ENCODE measurements at places on chromosomes 6 and 20.
A peak's percentile ranks its signal among the peaks of the same experiment; 100 is the strongest.

GRCh38 chr6:132380358-132381029, 20.8 kb downstream of the MOXD1 start:
- no peak for DNase-seq

DNA sequence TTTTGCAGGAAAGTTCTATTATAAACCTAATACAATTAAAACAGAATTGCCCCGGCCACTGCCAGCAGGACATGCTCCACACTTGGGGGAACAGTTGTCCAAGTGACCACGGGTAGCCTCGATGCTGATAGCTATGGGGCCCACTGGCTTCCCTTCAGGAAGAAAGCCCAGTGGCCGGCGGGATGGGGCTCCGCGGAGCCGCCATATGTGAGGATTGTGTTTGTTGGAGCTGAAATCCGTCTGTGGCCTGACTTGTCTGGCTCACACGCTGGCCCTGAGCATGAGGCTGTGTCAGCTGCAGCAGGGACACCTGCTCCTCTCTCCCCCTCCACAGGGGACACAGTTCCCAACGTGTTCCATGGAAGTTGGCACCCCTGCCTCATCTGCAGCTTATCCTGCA, 46.6 kb downstream of the ZNF831 start:
- no peak for DNase-seq

DNA sequence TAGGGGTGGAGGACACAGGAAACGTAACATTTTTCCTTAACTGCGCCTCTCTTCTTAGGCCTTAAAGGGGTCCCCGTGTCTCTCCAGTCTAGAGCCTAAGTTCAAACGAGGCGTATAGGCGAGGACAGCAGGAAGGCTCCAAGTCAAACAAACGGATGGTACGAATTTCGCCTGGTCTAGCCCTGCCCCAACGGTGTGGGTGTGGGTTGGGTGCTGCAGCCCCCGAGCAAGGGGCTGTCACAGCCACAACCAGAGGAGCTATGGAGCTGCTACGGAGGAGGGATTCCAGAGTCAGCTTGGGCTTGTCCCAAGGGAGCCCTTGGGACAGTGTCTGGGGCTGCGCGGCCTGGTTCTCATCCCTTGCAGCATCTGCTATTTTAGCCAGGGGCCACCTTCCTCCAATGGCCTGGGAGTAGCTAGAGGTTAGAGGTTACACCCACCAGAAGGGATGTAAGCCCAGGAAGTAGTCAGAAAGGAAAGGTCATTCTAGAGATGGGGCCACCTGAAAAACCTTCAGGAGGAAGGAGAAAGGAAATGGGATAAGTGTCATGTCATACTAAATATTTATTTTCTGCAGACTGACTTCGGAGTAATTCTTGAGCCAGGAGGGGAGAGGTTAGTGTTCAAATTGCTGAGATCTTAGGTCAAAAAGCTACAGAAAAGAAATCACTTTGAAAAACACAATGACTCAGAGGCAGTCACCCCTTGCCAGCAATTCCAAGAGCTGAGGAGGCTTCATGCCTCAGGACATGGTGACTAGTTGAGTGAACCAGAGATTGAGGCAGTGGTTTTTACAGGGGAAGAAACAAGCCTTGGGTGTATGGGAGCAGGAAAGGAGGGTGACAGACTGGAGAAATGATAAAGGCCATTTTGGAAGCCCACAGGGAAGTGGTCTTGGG, 21.7 kb downstream of the VPS52 start:
- peak; percentile 60 for DNase-seq

DNA sequence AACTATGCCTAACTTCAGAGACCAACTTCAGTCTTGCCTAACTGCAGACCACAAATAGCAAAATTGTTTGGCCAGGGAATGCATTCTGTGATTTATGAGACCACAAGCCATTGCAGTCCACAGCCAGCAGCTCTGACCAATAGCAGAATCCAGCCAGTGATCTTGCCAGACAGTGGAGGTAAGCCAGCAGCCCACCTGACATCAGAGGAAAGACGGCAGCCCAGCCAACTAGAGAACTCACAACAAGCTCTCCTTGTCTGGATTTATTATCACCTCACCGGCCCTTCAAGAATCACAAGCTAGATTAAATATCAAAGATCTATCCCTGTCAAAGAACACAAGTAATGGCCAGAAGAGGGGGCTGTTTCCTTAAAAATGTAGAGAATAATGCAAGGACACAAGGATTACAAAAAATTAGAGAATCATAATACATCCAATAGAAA, 66.5 kb upstream of the SLC35F1 start:
- peak; percentile 8 for DNase-seq

DNA sequence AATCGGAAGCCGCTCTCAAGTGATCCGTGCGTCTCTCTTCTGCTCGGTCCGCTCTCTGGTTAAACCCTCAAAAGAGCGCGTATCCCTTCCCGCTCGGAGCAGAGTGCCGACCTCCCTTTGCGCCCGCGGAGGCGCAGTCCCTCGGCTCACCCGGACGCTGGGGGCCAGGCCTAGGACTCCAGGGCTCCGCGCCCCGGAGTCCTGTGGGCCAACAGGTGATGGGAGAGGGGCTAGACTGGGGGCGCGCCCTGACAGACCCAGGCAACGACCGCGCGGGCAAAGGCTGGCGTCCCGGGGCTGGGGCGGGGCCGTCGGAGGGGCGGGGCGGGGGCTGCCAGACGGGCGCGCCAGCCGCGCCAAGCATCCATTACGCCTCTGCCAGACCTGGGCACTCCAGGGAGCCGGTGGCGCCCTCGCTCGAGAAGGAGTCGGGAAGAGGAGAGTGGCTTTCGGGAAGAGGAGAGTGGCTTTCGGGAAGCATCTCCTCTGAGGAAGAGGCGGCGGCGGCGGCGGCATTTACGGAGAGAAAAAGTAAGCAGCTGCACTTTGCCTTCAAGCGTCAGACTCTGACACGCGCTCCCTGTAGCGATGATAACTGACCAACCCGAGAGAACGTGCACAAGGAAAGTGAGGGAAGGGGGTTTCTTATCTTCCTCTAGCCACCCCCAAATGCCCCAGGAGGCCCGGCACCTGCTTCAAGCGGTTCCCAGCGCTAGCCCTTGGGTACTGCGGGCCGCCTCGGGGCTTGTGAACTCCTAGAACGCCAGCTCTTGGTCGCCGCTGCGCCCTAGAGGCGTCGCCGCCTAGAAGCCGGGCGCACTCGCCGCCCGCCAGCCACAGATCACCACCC, 2.6 kb downstream of the EPHA7 start:
- DNase-seq = no peak

DNA sequence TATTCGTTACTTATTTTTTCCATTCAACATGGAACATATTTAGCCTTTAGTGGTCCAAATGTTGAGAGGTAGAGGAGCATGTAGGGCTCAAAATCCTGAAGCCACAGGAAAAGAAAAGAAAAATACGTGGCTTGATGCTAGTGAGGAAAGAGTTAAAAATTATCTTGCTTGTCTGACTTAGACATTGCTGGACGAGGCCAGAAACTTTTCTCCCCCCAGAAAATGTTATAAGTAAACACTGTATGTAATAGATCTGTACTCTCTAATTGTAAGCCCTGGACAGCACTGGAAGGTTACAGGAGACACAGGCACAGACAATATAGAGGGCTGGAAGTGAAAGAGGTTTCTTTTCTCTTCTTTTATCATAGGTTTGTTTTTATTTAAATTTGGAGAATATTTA, 165.6 kb downstream of the ZFP64 start:
- no peak for DNase-seq

DNA sequence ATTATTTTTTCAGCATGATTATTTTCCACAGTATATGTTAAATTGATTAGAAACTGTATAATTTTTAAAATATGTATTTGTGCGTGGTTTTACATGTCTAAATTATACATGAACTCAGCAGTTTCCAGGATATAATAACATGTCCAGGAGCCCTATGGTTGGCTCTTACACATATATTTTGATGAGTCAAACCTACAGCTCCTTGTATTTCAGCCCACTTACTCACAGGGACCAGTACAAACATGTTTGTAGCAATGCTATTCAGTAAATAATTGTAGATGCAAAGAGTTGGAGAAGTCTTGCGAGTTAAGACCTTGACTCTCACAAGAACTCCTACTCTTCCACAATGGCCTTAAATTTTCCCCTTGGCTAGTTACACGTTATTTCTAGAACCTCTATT, 107.2 kb upstream of the SASH1 start:
- DNase-seq = no peak

- no peak for DNase-seq
Measured at GRCh38 chr6:12353731-12354130, 63.6 kb downstream of the EDN1 start.

DNA sequence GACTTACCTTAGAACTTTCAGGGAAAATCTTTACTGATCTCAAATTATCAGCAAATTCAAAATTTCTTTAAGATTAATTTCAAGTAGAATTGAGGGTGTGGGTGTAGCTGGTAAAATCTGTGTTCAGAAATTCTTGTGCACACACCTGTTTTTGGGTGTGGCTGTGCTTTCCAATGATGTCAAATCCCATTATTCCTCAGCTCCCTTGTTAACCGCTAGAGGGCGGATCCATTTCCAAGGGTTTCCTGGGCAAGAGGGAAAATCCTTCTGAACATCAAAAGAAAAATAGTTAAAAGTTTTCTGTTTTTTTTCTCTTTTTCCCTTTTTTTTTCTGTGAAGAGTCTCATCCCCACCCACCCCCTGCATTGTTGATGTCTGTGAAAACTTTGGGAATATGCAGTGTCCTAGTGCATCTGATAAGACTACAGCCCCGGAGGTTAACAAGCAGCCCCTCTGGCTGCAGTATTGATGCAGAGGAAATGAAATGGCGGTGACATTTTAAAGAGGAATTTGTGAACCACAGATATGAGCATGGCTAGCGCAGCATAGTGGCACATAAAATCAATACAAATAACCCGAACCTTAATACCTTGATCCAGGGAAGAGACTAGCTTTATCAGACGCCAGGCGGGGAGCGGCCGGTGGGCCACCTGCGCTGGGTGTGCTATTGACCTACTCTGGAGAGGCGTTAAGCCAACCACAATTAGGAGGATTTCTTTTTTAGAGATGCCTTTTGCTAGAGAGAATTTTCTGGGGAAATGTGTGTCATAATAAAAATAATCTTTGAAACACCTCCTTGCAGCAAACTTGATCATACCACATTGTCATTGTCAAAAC, 130.9 kb downstream of the FOXA2 start:
- no peak for DNase-seq

DNA sequence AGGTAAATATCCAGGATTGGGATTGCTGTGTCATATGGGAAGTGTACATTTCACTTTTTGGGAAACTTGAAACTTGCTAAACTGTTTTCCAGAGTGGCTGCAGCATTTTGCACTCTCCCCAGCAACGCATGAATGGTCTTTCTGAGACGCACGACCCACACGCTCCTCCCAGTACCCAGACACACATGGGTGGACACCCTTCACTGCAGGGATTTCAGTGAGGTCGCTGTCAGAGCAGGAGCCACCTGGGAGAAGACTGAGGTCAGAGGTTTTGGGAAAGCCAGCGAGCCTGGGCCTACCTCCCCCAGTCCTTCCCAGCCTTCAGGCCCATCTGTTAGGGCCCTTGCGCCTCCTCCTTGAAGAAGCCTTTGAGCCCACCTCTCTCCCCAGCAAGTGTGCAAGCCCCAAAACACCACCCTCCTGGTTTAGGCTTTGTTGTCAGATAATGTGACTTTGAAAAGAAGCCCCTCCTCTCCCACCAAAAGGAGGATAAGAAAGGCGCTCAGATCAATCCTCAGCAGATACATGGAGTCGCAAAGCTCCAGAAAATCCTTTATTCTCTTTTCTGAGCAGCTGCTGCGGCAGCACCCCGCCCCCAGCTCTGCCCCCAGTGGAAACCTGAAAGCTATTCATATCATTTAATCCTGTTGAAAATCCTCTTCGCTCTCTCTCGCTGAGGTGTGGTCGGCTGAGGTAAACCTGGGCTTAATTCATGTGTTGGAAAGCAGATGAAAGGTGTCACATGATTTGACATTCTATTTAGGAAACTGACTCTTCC, 12.7 kb upstream of the JAG1 start:
- no peak for DNase-seq

- DNase-seq = no peak
Measured at GRCh38 chr20:49727894-49728885, 14.5 kb upstream of the B4GALT5 start.

Data from non-pigmented ciliary epithelial cell (primary cell).